ENCODE measurements at places on chromosomes 2 and 18. TPM values are rescaled to one million over a fixed set of nuclear protein-coding genes. Genes with fewer than 3 reads are reported as not detected.

SERPINB3 gene
- total RNA-seq, result 0.10 TPM

SLC38A11 gene
- total RNA-seq, result not detected

ATP8B1 gene
- total RNA-seq, result 6.2 TPM

DYNAP gene
- not detected for total RNA-seq

ALS2 gene
- 13.2 TPM for total RNA-seq

ORC4 gene
- 36.2 TPM for total RNA-seq

PSMD14 gene
- 119 TPM for total RNA-seq

MC2R gene
- total RNA-seq, result not detected

AGXT gene
- total RNA-seq, result not detected

MYOM1 gene
- total RNA-seq, result 0.19 TPM

RGPD3 gene
- total RNA-seq, result 0.13 TPM

ABCG8 gene
- not detected for total RNA-seq

RMND5A gene
- 24.4 TPM for total RNA-seq

G6PC2 gene
- total RNA-seq, result not detected

CCNT2 gene
- 7.9 TPM for total RNA-seq

FTCDNL1 gene
- total RNA-seq, result 2.9 TPM

RSAD2 gene
- 0.13 TPM for total RNA-seq

RGPD4 gene
- 0.07 TPM for total RNA-seq

ACVR1C gene
- 0.05 TPM for total RNA-seq

FOXI3 gene
- not detected for total RNA-seq

CDH7 gene
- not detected for total RNA-seq

TMEM17 gene
- 4.3 TPM for total RNA-seq

FBLN7 gene
- total RNA-seq, result 0.37 TPM

CACNB4 gene
- 0.15 TPM for total RNA-seq
